ENCODE measurements at places on chromosomes 6 and 20.

DNA sequence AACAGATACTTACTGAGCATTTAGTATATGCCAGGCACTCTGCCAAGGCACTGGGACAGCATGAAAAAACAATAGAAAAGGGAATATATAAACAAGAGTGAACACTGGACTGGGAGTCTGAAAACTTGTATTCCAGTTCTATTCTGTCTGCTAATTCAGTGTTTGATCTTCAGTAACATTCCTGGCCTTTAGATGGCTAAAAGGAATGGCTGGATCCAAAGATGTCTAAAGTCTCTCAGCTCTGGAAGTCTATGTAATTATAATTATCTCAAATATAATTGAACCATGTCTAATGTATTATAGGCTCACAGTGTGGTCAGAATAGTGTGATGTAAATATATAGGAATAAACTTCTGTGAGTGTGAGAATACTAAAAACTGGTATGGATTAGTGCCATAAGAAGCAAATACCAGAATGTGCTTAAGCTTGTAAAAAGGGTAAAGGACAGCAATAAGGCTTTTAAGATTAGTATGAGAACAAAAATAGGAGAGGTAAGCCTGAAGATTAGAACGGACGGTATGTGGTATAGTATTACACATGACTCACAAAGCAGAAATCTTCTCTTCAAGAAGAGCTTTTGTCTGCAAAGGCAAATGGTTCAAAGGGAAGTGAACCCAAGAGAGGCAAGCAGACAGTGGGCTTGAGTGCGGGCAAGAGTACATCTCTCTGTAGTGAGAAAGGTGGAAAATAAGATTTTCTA, 68.5 kb downstream of the TMEM200A start:
- DNase-seq = no peak

DNA sequence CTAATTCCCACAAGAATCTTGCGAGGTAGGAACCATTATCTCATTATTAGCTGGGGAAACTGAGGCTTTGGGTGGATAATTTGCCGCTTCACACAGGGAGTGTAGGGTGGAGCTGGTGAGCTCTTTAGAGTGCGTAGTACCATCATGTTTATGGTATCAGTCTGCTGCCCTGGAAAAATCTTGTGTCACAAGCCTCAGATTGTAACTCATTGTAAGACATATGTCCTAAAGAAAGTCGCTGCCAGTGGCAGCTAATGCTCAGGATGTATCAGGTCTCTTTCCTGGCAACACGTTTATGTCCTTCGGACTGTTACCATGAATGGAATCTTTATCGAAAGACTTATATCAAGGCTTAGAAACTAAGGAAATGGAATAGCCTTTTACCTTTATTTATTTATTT, 1.9 kb downstream of the ZFAND3 start:
- no peak for DNase-seq

DNA sequence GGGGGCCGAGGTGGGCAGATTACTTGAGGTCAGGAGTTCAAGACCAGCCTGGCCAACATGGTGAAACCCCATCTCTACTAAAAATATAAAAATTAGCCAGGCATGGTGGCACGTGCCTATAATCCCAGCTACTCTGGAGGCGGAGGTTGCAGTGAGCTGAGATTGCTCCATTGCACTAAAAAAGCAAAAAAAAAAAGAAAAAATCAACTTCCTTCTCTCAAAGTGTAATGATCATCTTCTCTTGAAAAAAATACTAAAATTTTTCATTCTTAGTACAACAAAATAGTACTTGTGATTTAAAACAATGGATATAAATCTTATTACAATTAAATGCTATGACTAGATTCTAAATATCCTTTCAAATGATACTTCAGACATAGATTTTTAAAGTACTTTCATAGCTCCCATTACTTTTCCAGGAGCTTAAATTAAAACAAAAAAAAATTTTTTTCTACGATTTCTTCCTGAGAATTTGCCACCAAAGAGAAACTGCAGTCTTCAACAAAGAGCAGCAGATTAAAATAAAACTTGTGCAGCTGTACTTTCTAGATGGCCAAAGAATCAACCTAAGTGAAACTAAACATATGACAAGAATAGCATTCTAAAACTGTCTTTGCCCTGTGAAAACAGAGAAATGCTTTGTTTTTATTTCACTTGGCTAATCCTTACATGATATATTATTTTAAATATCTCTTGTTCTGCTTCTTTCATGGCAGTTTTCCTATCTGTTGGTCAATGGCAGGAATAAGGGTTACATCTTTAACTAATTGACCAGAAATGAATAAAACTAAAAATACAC, 75.2 kb downstream of the MAP3K5 start:
- DNase-seq = no peak

DNA sequence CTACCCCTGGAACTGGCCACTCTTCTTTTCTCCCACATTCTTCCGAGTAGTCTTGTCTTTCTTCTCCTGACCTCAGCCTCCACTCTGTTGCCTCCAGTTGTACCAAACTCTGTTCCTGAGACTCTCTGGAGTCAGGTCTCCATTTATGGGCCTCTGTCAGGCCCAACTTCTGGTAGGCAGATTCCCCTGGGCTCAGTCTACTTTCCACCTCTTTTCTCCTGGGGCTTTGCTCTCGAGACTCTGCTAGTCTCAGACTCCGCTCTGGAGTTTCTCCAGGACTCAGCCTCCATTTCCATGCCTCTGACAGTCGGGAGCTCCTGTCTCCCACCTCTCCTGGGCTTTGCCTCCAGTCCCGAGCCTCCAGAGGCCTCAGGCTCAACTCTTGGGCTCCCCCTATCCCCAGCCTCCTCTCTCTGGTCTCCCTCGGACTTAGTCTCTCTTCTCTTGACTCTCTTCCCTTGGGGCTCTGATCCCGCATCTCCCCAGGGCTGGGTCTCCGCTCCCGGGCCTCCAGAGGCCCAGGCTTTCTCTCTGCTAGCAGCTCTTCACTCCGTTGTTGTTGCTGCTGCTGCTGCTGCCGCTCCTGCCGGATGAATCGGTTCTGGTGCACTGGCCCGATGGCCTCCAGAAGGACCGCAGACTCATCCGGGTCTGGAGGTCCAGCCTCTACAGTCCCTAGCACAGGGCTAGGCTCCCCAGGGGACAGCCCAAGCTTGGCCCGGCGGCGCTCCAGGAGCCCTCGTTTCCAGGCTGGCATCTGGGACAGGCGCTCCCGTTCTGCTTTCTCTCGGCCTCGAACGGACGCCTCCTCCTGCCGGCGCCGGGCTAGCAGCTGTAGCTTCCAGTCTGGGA, 1.1 kb downstream of the PPP1R18 start:
- DNase-seq = no peak

DNA sequence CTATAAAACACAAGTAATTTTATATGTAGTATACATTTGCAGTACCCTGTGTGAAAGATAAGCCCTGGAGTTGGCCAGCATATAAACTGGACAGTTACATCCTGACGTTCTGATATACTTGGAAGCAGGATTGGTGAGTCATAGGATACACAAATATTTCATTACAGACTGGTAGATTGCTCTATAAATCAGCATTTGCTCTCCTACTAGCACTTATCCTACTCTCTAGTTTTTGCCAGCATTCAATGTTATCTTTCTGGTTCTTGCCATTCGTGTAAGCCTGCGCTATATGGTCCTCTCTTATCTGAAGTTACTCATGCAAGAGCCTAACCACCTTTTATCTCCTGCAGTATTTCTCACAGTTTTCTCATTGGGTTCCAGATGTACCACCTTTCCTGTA, 680.2 kb upstream of the MMS22L start:
- DNase-seq = no peak

- no peak for DNase-seq
These were observed 104.6 kb downstream of the PAX1 start for GRCh38 chr20:21809961-21810523.

GRCh38 chr6:141956868-141957267, 175.9 kb upstream of the GJE1 start:
- no peak for DNase-seq
